Upper lobe of left lung (tissue), 6 donors: ENCODE measurements at places on chromosomes 4 and X. TPM values are rescaled to one million over a fixed set of nuclear protein-coding genes. Genes with fewer than 3 reads are reported as not detected.

- no peak for DNase-seq
These were observed 138.0 kb downstream of the RPA4 start for GRCh38 chrX:97021680-97022079.

DNA sequence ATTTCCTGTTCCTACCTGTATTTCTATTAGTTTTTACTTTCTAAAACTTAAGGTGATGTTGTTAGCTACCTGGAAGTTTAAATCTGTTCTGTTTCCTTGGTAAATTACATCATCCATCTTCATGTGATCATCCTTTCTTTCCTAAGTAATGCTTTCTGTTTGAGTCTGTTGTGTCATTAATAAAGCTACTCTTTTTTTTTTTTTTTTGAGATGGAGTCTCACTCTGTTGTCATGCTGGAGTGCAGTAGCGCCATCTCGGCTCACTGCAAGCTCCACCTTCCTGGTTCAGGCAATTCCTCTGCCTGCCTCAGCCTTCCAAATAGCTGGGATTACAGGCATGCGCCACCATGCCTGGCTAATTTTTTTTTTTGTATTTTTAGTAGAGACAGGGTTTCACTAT lies 73.3 kb downstream of the FIP1L1 start:
- no peak for DNase-seq

- DNase-seq: no peak
These were observed 71.4 kb upstream of the TTC29 start for GRCh38 chr4:147017081-147017480.

GRCh38 chr4:147334478-147334877 lies 146.4 kb upstream of the EDNRA start:
- DNase-seq: no peak

GRCh38 chr4:13399257-13399656 lies 84.9 kb downstream of the RAB28 start:
- no peak for DNase-seq

- no peak for DNase-seq
These were observed 6.6 kb downstream of the PRIMPOL start for GRCh38 chr4:184655889-184656869.

DNA sequence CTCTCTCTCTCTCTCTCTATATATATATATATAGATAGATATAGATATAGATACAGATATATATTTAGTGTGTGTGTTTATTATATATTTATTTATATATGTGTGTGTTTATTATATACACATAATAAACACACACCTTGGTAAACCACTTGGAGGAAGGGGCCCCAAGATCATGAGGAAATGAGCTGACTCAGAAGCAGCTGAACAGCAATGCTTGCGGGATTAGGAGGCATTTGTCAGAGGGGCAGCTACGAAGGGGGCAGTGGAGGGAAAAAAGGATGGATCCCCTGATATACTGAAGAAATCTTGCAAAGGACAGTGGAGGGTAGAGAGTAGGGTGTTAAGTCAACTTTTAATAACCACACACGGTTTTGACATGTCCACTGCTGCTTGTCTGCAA lies 120.0 kb upstream of the SORBS2 start:
- no peak for DNase-seq

The MAP7D2 gene
- total RNA-seq: 0.72 TPM

The ENPP6 gene
- 0.30 TPM for total RNA-seq

The DIAPH2 gene
- 22.5 TPM for total RNA-seq

The CXorf51A gene
- not detected for total RNA-seq

The KLHL15 gene
- 13.5 TPM for total RNA-seq
